ENCODE measurements at places on chromosomes 11 and 22.

GRCh38 chr11:60942219-60942618 lies 9.8 kb downstream of the SLC15A3 start:
- DNase-seq = no peak

DNA sequence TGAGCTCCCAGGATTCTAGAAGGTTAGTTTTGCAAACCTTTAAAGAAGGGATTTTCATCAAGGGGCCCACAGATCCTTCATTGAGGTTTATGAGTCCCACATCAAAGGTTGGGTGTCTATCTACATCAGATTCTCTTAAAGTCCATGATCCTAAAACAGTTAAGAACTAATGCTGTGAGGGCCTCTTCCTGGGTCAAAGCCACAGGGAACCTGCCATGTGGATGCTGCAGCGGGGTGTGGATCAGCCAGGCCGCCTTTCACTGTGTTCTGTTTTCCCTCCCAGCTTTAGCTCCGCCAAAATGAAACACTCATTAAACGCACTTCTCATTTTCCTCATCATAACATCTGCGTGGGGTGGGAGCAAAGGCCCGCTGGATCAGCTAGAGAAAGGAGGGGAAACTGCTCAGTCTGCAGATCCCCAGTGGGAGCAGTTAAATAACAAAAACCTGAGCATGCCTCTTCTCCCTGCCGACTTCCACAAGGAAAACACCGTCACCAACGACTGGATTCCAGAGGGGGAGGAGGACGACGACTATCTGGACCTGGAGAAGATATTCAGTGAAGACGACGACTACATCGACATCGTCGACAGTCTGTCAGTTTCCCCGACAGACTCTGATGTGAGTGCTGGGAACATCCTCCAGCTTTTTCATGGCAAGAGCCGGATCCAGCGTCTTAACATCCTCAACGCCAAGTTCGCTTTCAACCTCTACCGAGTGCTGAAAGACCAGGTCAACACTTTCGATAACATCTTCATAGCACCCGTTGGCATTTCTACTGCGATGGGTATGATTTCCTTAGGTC lies 5.3 kb downstream of the SERPIND1 start:
- DNase-seq = no peak

DNA sequence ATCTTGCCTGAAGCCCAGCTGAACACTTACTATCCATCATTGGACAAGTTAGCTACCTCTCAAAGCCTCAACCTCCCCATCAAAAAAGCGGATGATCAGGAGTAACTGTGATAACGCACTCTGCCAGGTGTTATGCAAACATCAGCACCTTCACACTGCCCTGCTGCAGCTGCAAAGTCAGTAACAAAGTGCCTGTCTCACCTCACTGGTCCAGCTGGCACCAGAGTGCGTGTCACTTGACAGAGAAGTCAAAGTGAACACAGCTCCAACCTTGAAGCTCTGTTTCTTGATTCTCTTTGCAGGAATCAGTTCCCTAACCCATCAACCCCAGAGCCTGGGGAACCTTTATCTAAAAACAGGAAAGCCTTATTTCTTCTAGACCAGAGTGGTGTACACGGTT lies 413.6 kb downstream of the CTTN start:
- no peak for DNase-seq

GRCh38 chr11:21426931-21427330 lies 757.5 kb downstream of the NELL1 start:
- DNase-seq = no peak

DNA sequence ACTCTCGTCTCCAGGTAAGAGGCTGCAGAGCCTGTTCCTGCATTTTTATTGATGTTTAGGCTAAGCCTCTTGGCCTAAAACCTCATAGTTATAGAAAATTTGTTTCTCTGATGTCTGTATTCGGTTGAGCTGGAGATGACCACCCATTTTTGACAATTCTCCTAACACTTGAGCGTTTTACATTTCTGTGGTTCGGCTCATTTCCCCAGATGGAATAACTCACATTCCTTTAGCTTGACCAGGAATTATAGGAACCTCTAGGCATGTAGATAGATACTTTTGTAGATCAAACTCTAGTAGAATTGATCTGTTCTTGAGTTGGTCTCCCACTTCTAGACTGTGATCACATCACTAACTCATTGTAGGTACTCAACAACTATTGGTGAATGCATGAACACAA lies 172.6 kb upstream of the CADM1 start:
- DNase-seq = no peak

- no peak for DNase-seq
Observed at GRCh38 chr11:94650756-94651155, 83.6 kb downstream of the PIWIL4 start.

DNA sequence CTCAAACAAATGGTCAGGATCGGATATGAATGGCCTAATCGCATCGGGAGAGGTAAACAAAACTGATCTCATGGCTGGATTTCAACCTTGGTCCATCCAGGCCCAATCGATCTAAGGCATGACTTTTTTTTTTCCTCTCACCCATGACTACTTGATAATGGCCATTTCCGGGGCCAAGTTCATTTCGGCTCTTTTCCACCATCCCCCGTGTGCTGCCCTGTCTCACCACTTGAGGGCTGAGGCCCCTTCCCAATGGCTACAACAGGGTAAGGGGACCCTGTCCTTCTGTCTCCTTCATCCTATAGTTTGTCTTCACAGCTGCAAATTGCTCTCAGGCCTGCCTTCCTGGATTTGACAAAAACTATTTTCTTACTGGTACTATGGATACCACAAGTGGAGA lies 26.7 kb downstream of the GRAP2 start:
- DNase-seq = no peak

GRCh38 chr11:125071435-125071834 lies 8.3 kb downstream of the SLC37A2 start:
- DNase-seq = no peak

GRCh38 chr11:28525636-28526405 lies 417.6 kb downstream of the METTL15 start:
- no peak for DNase-seq

DNA sequence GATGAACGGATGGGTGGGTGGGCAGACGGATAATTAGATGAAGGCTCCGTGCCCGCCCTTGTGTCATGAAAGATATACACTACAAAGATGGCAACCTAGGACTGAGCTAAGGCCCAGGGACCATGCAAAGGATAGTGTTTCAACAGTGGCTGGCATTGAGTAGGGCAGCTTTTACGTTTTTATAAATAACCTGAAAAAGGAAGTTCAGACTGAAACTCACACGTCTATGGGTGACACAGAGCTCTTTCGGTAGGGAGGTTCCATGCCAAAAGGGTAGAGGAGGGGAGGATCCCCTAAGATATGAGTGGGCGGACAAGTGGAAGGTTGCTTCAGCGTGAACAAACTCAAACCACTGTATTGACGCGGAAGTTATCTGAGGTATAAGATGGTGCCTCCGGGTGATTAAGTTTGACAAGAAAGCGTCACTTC lies 90.5 kb downstream of the UBASH3B start:
- DNase-seq = no peak

- no peak for DNase-seq
Observed at GRCh38 chr22:49215840-49216239, 611.8 kb downstream of the BRD1 start.

DNA sequence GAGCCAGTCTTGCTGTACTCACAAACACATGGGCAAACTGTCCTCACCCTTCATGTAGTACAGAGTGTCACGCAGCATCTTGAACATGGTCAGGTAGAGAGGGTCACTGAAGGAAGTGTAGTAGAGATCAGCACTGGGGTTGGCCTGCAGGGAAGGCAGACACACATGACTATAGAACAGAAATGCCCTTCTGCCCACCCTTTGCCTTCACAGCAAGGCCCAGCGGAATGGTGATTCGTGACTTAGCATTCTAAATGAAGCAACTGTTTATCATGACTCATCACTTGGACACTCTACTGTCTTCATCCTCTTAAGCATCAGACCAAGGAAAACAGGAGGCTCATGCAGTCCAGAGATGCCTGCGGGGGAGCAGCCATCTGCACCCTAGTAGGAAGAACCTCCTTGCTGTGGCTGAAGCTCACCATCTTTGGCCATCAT lies 33.4 kb downstream of the SERPIND1 start:
- no peak for DNase-seq

Data from LNCaP clone FGC (cell line).